ENCODE measurements at places on chromosomes 16 and 17. TPM values are rescaled to one million over a fixed set of nuclear protein-coding genes. Genes with fewer than 3 reads are reported as not detected.

Gene SLFN11
- 6.6 TPM for polyA plus RNA-seq

Gene SNTB2
- 4.5 TPM for polyA plus RNA-seq

Gene PLEKHH3
- polyA plus RNA-seq: 0.32 TPM

Gene DNAI2
- 0.28 TPM for polyA plus RNA-seq

Gene LITAF
- polyA plus RNA-seq: 496 TPM

Gene TTLL6
- polyA plus RNA-seq: not detected

Gene PLXDC1
- polyA plus RNA-seq: 2.5 TPM

Gene NFATC3
- polyA plus RNA-seq: 94.9 TPM

Gene KRT31
- not detected for polyA plus RNA-seq

Gene MYL11
- not detected for polyA plus RNA-seq

Gene GPT2
- 0.63 TPM for polyA plus RNA-seq

Gene PLK1
- not detected for polyA plus RNA-seq

Gene NECAB2
- polyA plus RNA-seq: not detected

Gene CENPX
- polyA plus RNA-seq: 37.9 TPM

Gene FOXN1
- polyA plus RNA-seq: not detected

Gene ITGA2B
- not detected for polyA plus RNA-seq

Gene FBXL16
- 9.3 TPM for polyA plus RNA-seq

Gene FGF11
- 0.14 TPM for polyA plus RNA-seq

Gene GUCY2D
- 0.18 TPM for polyA plus RNA-seq

Gene GJD3
- polyA plus RNA-seq: not detected

Gene GRN
- polyA plus RNA-seq: 69.2 TPM

Gene UBALD1
- polyA plus RNA-seq: 2.4 TPM

Gene TCAP
- not detected for polyA plus RNA-seq

Gene POLR2C
- 58.3 TPM for polyA plus RNA-seq

Gene ZFP90
- 26.4 TPM for polyA plus RNA-seq

Gene PRSS33
- not detected for polyA plus RNA-seq

Gene TPSB2
- not detected for polyA plus RNA-seq

Gene DCAF7
- polyA plus RNA-seq: 75.6 TPM

Gene LPCAT2
- polyA plus RNA-seq: not detected

Gene MNT
- polyA plus RNA-seq: 1.4 TPM

Gene UBFD1
- 15.3 TPM for polyA plus RNA-seq

Gene CDK12
- 0.87 TPM for polyA plus RNA-seq

Gene CD300C
- polyA plus RNA-seq: not detected

Gene MTSS2
- not detected for polyA plus RNA-seq

Gene ABCC11
- 0.07 TPM for polyA plus RNA-seq

Gene PIK3R5
- 18.5 TPM for polyA plus RNA-seq

Gene PGAP3
- 22.1 TPM for polyA plus RNA-seq

Gene OTOA
- not detected for polyA plus RNA-seq

Gene KRT16
- polyA plus RNA-seq: not detected

Gene ST3GAL2
- 15.8 TPM for polyA plus RNA-seq

Gene KRTAP2-2
- not detected for polyA plus RNA-seq

Data from CD4-positive, alpha-beta memory T cell (primary cell).